ENCODE measurements at places on chromosomes 3 and 15.

- DNase-seq: no peak
Measured at GRCh38 chr3:56136514-56136913, 331.8 kb downstream of the ERC2 start.

GRCh38 chr3:5087209-5087608, 34.9 kb upstream of the ARL8B start:
- DNase-seq: no peak

GRCh38 chr3:118165413-118165812, 869.2 kb downstream of the IGSF11 start:
- DNase-seq: no peak

DNA sequence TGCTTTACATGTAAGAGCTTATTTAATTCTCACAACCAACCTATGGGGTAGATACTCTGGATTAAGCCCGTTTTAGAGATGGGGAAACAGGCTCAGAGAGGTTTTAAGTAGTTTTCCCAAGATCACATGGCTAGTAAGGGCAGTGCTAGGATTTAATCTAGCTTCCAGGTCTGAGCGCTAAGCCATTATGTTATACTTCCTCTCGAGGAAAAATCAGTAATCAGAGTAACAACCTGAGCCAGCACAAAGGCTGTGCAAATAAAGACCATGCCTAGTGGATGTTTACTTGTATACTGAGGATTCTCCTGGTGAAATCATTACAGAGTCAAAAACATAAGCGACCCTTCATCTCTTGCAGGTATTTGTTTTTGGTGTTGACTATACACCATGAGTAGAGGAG, 9.0 kb downstream of the FSTL1 start:
- no peak for DNase-seq

GRCh38 chr15:98715401-98715800, 67.1 kb downstream of the IGF1R start:
- no peak for DNase-seq
